Activated T-helper 1 cell treated with anti-CD3 and anti-CD28 coated beads, Interleukin-2, amount 50 U/mL, for 16 hours (primary cell): ENCODE measurements at places on chromosomes 2 and 18.

DNA sequence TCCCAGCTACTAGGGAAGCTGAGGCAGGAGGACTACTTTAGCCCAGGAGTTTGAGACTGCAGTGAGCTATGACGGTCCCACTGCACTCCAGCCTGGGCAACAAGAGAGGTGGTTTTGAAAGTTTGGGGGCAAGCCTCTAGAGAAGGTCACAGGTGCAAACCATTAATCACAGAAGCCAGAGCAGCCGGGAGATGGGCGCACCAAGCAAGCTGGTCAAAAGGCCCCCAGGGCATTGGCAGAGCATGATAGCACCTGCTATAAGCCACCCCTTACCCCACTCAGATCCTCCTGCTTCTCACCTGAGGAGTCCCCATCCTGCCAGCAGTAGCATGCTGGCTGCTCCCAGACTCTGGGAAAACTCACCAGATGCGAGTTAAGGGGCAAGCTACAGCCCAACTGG is 116.1 kb upstream of the RAB12 start:
- no peak for DNase-seq

GRCh38 chr2:100216015-100216414 is 73.6 kb upstream of the AFF3 start:
- no peak for DNase-seq

DNA sequence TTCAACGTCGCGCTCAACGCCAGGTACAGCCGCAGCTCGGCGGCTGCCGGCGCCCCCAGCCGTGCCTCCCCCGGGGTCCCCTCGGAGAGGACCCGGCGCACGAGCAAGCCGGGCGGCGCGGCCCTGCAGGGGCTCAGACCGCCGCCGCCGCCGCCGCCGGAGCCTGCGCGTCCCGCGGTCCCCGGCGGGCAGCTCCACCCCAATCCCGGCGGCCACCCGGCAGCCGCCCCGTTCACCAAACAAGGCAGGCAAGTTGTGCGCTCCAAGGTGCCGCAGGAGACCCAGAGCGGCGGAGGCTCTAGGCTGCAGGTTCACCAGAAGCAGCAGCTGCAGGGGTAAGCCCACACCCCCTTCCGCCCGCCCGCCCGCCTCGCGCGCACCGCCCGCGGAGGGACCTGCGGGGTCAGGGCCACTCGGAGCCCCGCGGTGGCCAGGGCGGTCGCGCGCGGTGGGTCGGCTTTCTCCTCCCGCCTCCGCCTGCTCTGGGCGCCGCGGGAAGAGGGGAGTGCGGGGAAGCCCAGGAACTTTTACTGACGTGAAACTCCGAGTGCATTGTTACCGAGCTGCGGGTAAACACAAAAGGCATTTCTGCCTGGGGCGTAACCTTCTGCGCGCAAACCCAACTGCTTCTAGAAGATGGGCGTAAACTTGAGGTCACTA is 861 bp downstream of the LTBP1 start:
- DNase-seq = no peak

DNA sequence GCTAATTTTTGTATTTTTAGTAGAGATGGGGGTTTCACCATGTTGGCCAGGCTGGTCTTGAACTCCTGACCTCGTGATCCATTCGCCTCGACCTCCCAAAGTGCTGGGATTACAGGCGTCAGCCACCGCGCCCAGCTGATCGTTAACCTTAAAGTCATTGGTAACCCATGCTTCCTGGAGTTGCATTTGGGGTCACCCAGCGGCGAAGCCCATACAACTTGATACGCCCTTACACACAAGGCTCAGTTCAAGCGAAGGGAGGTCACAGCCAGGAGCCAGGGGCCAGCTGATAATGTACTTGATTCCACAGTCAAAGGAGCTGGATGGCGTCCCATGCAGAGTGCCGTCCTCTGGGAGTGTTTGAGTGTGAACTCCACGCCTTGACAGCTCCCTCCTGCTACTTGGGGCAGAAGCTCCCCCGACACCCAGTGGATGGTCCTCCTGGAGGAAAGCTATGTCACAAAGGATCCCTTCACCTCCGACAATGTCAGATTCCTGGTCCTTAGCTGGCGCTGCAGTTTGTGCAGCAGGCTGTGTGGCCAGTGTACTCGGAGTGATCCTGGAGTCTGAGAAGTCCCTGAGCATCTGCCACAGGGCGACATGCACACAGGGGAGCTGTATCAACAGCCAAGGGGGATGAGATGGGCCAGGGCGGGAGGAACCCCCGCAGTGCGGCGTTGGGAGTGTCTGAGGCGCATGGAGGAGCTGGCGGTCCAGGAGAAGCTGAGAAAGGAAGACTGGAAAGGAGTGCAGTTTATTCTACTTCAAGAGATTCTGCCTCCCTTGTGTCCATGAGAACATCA is 7.9 kb downstream of the CLHC1 start:
- no peak for DNase-seq

- DNase-seq = no peak
Measured at GRCh38 chr2:236464140-236464539, 105.5 kb upstream of the ACKR3 start.
